Activated naive CD4-positive, alpha-beta T cell treated with Interleukin-2 at 50 U/mL for 16 hours (primary cell): ENCODE measurements at places on chromosomes 2 and 18.

DNA sequence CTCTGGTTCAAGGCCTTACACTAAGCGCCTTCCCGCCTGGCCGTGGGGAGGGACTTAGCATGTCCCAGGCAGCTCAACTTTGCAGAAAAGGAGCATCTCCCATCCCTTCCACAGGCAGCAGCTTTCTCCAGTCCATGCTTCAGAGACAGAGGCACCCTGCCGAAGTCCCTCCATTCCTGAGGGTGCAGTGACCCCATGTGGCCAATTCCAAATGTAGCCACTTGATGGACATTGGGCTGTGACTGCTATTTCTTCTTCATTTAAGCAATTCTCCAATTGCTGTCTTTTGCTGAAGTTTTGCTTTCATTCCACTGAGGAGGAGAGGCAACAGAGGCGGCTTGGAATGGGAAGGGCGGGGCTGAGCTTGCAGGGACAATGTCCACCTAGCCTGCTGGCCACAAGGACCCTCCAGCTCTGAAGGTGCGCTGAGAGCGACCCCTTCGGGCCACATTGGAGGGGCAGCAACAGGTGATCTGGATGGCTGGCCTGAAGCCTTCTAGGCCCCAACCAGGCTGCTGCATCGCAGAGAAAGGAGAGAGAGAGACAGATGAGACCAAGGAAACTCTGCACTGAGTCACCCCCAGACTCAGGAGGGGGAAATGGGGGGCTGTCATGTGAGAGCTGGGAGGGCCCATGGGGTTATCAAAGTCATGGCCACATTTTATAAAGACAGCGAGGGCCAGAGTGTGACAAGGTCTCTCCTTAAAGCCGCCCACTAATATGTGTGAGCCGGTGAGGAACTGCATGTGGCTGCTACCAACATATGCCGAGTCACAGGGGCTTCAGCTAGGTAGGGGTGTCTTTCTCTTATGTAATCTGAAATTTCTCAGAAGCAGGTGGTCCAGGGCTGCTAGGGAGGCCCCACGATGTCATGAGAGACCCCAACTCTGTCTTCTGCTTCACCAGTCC, 61.3 kb downstream of the LONRF2 start:
- DNase-seq: peak; percentile 10

DNA sequence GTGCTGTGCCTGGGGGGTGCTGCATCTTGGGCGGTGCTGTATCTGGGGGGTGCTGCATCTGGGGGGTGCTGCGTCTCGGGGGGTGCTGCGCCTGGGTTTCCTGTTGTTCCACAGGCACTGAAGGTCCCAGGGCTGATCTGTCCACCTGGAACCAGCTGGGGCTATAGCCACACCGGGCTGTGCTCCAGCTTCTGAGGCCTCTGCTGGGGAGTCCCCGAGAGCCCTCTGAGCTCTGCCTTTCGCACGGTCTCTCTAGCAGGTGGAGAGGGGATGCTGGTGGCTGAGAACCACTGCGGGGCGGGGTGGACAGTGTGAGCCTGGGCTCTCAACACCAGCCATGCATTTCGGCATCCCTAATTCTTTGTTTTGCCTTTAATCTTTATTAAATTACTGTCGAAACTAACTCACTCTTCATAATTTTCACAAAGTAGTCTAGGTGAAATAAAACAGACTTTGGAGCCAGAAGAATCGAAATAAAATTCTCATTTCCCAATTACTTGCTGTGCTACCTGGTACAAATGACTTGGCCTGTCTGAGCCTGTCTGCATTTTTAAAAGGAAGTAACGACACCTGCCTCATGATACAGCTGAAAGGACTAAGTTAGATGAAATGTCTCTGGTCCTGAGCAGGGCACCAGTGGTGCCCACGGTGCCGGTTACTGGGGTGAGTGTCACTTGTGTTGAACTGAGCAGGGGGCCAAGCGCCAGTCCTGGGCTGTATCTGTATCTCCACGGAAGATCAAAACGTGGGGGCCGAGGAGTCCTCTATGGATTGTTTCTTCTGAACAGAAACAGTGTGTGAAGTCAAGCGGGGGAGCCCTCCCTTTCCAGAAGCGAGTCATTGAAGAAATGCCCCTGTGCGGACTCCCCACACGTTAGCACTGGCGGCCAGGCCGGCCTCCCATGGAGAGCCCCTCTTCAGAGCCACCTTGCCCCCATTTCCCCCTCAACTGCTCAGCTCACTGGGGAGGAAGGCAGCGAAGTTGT, 142.0 kb downstream of the ASB1 start:
- no peak for DNase-seq

DNA sequence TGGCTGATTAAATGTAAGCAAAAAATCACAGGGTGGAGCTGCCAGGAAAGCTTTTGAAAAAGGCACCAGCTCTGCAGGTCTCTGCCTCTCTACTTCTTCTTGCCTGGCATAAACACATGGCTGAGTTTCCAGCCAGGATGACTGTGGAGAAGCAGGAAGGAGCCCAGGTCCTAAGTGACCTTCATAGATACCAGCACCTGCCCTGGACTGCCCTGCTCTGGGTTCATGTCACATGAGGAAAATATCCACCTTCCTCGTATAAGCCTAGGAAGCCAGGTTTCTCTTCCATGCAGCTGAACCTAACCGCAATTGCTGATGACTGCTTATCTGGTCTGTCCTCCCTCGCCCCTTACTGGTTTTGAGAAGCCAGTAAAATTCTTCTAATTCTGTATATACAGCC, 47.8 kb upstream of the CREB1 start:
- DNase-seq: no peak

DNA sequence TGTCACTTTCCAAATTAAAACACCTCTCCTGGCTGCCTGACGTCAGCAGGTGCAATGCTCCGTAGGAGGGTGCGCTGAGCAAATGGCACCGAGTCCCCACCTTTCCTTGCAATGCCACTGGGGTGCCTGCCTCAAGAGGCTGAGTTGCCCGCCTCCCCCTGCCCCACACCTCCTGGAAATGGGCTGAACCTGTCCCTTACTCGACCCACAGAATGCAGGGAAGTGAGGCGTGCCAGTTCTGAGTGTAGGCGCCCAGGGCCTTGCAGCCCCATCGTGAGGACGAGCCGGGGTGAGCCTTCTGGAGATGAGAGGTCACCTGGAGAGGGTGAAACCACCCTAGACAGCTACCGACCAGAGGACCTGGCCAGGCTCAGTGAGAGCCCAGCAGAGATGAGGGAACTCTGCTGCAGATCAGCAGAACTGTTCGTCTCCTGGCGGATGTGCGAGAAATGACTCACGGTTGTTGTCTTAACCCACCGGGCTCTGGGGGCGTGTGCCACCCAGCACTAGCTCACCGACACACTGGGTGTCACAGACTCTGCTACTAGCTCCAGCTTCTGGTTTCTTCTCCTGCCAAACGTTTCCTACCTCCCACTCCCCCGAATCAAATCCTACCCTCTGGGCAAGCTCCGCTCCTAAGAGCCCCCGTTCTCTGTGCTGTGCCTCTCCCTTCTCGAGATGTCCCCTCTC, 168.7 kb upstream of the HDAC4 start:
- DNase-seq: peak; percentile 11

DNA sequence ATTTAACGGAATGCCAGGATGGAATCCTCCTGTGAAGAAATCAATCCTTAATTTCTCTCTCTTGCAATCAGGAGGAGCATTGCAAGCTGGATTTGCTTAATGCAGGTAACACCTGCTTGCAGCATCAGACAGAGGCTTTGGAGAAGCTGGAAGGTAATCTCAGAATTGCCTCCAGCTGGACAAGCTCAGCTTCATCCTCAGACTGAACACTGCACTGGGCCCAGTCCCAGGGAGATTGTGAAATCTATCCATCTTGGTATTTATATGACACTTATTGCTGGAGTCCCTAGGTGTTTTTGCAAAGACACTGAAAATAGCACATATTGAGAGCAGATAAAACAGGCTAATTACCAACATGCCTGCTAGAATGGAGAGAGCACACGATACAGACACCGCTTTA, 179.4 kb upstream of the SESTD1 start:
- DNase-seq: no peak

DNA sequence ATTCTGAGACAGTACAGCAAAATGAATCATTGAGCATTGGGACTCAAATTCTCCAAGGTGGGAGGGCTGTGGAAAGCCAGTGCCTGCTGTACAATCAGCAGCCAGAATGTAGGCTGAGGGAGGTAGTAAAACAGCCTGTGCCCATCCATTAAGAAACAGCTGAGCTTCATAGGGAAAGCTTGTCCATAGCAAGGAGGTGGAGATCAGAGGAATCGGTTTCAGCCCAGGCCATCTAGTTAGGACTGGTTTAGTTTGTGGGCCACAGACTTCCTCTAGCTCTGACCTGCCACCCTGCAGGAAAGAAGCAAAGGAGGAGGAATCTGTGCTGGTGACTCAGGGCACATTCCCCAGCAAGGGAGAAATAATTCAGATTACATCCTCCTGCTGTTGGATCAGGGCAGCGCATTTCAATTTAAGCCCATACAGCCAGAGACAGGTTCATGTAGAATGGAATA, 333.4 kb downstream of the SETBP1 start:
- DNase-seq: no peak

GRCh38 chr2:67581751-67582150, 184.6 kb downstream of the ETAA1 start:
- no peak for DNase-seq

DNA sequence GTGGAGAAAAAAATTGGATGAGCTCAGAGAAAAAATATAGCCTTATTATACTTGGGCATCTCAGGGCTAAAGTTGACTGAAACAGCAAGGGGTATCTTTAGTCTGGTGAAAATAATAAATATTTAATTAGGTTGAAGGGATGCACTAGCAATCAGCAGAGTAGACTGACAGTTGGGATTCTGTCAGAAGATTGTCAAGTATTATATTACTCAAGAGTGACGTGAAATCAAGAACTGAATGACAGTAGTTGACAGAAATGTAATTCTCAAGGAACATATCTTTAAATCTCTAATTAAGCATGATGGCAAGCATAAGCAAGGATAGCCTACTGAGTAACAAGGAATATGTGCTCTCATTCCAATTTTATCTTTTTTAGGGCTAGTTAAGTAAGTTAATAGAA, 1301.1 kb downstream of the DSC3 start:
- DNase-seq: no peak

GRCh38 chr2:100235098-100235497, 87.2 kb downstream of the LONRF2 start:
- DNase-seq: peak; percentile 8

DNA sequence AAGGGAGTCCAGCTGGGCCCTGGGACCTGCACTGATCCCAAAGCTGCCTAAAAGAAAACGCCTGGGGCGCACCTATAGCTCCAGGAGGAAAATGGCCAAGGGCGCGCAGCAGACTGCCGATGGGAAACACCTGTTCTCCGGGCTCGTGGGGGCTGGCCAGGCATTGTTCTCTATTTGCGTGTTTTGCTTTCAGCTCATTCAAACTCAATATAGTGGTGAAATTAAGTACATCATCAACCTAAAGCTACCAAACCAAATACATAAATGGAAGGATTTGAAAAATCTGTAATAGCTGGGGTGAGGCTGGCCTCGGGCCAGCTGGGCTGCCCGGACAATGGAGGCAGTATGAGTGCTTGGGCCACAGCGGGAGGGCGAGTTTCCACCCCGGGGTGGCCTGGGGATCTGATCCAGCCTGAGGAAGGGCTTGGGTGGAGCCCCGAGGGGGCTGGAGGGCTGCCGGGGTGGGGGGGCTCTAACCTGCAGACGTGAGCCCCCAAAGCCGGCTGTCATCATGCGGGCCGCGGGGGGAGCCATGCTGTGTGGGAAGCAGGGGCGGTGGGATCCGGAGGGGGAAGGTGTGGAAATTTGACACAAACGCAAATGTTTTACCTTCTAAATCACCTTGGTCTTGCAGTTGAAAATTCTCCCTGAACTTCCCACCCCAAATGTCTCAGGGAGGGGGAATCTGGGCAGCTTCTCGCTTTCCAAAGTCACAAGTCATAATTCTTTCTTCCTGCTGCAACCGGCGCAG, 77.6 kb downstream of the ASB1 start:
- no peak for DNase-seq

GRCh38 chr2:46230677-46231425, 66.4 kb upstream of the EPAS1 start:
- no peak for DNase-seq

DNA sequence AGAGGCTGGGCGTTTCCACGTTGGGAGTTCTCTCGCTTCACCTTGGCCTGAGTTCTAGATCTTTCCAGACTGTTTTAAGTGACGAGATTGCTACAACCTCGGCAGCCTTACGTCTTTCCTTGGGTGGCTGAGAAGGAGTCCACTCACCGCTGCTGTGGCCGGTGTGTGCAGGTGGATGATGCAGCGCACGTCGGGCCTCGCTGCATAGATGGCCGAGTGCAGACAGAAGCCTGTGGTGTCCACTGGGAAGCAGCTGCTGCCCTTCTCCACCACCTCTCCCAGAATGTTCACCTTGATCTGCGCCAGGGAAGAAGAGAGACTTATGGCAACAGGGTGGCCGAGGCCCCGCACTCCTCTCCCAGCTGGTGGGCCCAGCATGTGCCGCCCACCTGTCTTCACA, 75.7 kb downstream of the ADD2 start:
- no peak for DNase-seq

- DNase-seq: no peak
Observed at GRCh38 chr18:5475267-5475666, 68.5 kb downstream of the EPB41L3 start.

DNA sequence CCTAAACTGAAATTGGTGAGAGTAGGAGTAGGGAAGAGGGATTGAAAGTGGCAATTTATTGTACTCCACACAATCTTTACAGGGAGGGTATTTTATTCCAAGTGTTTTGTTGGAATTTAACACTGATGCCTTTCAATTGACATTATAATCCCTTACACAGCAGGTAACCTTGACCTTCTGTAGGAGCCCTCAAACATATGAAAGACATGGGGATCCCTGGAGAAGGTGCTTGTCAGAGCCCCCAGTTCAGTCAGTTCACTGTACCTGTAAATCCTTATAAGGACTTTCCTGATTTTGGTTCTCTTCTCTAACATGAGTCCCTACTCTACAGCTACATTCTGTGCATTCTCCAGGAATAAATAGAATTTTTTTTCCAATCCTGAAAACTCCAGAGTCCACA, 384.9 kb upstream of the NRP2 start:
- no peak for DNase-seq

DNA sequence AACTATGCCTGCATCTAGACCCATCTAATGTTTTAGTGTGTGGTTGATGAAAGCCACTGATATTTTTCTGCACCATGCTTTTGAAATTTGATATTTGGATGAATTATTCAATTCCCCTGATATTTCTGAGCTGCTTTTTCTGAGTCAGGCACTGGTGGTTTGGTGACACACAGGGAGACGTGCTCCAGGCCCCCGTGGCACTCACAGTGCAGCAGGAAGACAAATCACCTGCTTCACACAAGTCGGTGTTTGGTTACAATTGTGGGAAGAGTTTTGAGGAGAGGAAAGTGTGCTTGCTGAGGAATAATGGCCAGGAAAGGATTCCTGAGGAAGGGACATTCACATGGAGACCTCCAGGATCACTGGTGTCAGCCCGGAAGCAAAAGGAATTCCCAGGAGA, 179.7 kb downstream of the ACKR3 start:
- DNase-seq: no peak

- DNase-seq: peak; percentile 30
Observed at GRCh38 chr2:113175736-113176695, 2.2 kb downstream of the PSD4 start.

DNA sequence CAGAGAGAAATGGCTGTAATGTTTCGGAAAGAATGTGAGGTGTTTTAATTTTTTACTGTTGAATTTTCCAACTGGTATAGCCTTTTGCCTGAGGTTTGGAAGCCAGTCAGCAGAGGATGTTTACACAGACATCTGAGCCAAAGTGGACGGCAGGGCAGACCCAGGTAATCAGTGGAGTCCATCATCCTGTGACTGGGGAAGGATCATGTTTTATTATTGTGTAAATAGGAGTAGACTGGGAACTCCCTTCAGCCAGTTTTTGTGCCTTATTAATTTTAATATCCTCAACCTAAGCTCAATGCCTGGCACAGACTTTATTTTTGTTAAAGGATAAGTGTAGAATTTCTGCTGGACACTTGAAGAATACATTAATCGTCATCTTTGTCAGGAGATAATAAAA, 142.0 kb upstream of the GAREM1 start:
- DNase-seq: no peak
